ENCODE measurements at places on chromosomes 7 and 10.

- no peak for DNase-seq
Measured at GRCh38 chr10:98460837-98461499, 14.2 kb upstream of the HPS1 start.

- no peak for DNase-seq
Measured at GRCh38 chr10:11546581-11546980, 64.9 kb downstream of the USP6NL start.

GRCh38 chr10:18117276-18117675, 22.9 kb upstream of the CACNB2 start:
- no peak for DNase-seq

DNA sequence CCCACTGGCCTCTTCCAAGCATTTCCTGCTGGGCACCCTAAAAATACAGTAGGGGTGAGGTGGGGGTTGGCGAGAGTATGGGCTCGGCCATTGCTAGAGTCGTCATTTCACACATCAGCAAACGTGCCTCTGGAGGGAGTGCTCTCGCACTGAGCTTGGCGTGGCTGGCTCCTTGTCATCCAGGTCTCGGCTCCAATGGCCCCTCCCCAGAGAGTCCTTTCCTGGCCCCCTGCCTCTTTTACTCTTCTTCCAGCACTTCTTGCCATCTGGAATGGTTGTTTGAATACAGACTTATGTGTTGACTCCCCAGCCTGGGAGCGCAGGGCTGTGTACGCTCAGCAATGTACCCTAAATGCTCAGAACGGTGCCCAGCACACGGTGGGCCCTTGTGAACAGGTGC, 18.8 kb downstream of the UNC5B start:
- DNase-seq = no peak

DNA sequence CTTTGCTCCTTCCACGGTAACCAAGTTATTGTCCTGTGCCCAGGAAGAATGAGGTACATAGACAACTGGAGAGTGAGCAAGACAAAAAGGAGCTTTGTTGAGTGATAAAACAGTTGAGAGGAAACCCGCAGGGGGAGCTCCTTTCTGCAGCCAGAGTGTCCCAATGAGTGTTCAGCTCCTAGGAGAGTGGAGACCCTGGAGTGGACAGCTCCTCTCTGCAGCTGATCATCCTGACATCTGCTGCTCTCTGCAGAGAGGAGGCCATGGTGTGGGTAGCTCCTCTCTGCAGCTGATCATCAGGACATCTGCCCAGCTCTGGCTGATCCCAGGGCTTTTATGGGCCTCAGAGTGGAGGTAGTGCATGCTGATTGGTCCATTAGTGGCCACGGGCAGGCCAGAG, 53.4 kb upstream of the PCDH15 start:
- no peak for DNase-seq

- DNase-seq = no peak
Measured at GRCh38 chr10:11141571-11142091, 124.0 kb downstream of the CELF2 start.

GRCh38 chr10:79328147-79328701, 19.0 kb upstream of the PPIF start:
- no peak for DNase-seq

GRCh38 chr7:18610331-18610948, 114.9 kb downstream of the HDAC9 start:
- DNase-seq = no peak

- DNase-seq = no peak
Measured at GRCh38 chr10:24465124-24465874, 256.4 kb downstream of the KIAA1217 start.

DNA sequence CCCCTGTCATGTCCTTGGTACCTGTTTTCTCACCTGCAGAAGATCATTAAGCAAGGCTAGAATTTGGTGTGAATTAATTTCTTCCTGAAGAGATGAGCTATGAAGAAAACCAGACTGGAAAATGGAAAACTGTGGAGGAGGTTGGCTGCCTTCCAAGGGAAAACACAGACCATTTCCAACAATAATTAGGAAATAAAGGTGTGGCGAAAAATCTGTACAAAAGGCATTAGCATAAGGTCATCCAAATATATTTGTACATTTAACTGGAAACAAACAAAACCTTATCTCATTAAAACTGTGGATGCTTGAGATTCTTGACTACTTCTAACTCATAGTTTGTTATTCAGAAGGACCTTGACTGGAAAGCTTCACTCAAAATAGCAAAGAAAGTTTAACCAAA, 1.7 kb downstream of the STN1 start:
- no peak for DNase-seq

DNA sequence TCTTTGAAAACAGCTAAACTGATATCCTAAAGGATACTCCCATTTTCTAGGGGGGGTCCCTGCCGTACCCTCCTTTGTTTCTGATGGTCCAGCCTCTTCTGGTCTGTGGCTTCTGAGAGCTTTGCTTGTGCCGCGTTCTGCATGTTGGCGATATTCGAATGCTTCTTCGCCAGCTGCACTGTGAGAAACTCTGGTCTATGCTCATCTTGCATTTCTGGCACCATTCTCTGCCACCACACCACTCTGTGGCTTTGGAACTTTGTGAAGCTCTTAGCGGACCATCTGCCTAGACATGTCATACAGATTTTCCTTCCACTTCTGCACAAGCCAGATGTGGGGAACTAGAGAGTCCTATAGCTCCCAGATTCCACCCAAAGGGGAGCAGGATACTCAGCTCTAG, 197.2 kb downstream of the REEP3 start:
- no peak for DNase-seq

- DNase-seq = no peak
Measured at GRCh38 chr7:135962802-135963201, 14.4 kb downstream of the MTPN start.

DNA sequence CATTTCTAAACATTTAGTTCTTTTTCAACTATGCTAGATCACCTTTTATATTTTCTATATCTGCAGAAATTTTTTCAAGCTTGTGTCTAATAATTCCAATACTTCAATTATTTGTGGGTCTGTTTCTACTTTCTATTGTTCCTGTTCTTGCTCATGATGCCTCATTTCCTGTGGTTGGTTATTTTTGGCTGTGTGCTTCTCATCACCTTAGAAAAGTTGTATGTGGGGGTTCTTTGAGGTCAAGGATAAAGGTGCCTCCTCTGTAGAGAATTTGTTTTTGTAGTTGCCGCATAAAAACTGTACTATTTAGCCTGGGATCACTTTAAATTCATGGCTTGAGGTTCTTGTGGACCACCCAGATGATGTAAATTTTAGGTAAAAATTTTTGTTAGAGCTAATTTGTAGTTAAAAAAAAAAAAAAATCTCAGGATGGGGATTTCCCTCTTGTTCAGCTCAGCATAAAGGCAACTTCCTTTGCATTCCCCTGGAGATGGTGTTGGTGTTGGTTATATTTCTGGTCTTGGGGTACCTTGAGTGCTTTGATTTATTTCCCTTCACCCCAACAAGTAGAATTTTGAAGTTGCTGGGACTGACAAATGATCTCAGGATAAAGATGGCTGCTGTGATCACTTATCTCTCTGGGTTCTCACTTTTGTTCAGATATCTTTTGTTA, 27.0 kb upstream of the JAZF1 start:
- DNase-seq = no peak

DNA sequence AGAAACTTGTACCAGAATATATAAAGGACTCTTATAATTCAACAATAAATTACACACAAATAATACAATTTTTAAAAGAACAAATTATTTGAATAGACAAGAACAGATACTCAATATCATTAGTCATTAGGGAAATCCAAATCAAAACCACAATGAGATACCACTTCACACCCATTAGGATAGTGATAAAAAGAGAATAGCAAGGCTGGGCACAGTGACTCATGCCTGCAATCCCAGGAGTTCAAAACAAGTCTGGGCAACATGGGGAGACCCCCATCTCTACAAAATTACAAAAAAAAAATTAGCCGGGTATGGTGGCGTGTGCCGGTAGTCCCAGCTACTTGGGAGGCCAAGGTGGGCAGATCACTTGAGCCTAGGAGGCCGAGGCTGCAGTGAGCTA, 52.2 kb upstream of the KCNIP2 start:
- no peak for DNase-seq

GRCh38 chr7:14207138-14207537, 217.7 kb upstream of the ETV1 start:
- no peak for DNase-seq

DNA sequence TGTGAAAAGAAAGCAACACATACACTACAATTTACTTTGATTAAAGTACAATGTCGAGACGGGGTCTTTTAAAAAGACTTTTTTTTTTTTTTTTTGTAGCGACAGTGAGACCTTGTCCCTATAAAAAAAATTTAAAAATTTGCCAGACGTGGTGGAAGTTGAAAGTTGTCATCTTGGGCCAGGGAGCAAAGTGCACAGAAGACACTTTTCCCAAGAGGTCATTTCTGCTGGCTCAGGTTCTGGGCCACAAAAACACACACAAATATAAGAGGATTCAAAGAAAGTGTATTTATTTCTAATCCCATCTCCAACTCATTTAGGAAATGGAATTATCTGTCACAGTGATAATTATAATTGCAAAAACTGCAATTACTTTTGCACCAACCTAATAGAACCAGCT, 24.7 kb downstream of the SLC26A3 start:
- DNase-seq = no peak

- no peak for DNase-seq
Measured at GRCh38 chr10:58064714-58065528, 202.8 kb downstream of the IPMK start.

GRCh38 chr7:50779427-50779826, 3.3 kb downstream of the GRB10 start:
- DNase-seq = no peak

GRCh38 chr7:139901056-139901795, 72.2 kb downstream of the TBXAS1 start:
- DNase-seq = no peak

DNA sequence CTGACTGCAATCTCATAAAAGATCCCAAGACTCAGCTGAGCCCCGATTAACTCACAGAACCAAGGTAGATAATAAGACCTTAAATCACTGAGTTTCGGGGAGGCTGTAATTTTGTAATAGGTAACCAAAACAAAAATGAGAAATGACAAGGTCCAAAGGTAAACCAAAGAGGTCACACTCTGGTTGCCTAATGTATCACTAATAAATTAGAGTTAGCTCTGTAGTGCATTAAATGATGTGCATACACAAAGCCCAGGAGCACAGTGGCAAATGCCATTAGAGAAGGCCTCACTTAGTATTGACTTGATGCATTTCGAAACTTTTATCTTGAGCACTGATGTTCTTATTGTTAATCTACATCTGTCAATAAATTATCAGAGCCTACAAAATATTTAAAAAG, 237.7 kb upstream of the CCDC6 start:
- no peak for DNase-seq

DNA sequence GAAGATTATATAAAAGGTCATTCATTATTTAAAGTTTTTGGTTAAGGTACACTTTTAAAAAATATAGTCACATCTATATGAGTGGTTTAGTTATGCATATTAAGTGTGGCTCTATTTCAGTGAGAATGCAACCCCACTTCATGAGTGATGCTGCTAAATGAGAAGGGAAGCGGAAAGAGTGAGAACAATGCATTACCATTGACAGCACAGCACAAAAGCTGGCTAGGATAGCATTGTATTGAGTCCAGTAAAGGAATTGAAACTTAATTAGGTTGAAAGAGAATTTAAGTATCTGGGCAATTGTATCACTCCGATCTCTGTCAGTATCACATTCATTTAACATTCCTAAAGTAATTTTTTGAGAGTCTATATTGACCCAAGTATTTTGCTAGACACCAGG, 13.2 kb downstream of the POM121L12 start:
- no peak for DNase-seq

- DNase-seq = no peak
Measured at GRCh38 chr7:156001496-156002260, 189.4 kb upstream of the SHH start.

- no peak for DNase-seq
Measured at GRCh38 chr7:17646253-17646956, 293.9 kb downstream of the SNX13 start.

GRCh38 chr7:50664461-50664922, 99.3 kb upstream of the DDC start:
- DNase-seq = no peak

GRCh38 chr10:59098831-59099452, 77.5 kb upstream of the PHYHIPL start:
- no peak for DNase-seq

- no peak for DNase-seq
Measured at GRCh38 chr7:121475806-121476205, 79.7 kb upstream of the FAM3C start.

GRCh38 chr7:105990727-105991453, 27.8 kb downstream of the CDHR3 start:
- no peak for DNase-seq

- DNase-seq = no peak
Measured at GRCh38 chr10:110067960-110068770, 60.4 kb downstream of the ADD3 start.

GRCh38 chr10:129810-130209, 5.4 kb upstream of the ZMYND11 start:
- no peak for DNase-seq

GRCh38 chr7:31642681-31643115, 44.3 kb upstream of the PPP1R17 start:
- peak; percentile 54 for DNase-seq

DNA sequence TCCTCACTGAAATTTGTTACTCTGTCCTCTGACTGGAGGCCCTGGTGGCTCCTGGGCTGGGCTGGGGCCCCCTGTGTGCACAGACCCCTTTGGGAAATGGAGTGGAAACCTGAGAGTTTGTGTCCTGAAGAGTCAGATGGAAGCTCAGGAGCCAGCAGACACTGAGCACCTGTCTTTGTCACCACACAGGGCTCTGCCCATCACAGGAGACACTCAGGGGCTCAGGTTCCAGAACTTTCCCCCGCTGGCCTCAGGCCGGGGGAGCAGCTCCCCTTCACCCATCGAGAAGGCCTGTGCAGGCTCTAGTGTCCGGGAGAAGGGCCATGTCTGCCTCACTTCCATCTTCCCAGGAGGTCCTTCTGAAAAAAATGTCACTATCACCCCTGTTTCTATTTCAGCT, 22.3 kb upstream of the PITRM1 start:
- no peak for DNase-seq

- DNase-seq = no peak
Measured at GRCh38 chr7:33354201-33354600, 224.8 kb downstream of the BBS9 start.

GRCh38 chr7:851204-851603, 18.9 kb downstream of the SUN1 start:
- DNase-seq = no peak

DNA sequence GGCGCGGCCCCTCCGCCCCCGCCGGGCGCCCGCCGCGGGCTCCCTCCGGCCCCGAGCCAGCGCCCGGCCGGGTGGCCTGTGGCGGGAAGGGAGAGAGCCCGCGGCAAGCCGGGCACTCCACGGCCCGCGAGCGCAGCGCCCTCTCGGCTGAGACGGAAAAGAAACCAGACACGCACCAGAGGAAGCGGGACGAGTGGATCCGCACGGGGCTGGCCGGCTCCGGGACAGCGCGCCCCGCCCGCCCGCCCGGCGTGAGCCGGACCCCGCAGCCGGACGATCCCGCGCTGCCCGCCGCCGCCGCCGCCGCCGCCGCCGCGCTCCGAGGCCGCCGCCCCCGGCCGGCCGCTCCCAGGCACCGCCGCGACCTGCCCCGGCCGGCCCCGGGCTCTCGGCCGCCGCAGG, 300 bp downstream of the ARHGAP21 start:
- DNase-seq = no peak

Measured in cerebellar nuclear complex (tissue), 1 donor.